ENCODE measurements at places on chromosomes 6 and 20.

DNA sequence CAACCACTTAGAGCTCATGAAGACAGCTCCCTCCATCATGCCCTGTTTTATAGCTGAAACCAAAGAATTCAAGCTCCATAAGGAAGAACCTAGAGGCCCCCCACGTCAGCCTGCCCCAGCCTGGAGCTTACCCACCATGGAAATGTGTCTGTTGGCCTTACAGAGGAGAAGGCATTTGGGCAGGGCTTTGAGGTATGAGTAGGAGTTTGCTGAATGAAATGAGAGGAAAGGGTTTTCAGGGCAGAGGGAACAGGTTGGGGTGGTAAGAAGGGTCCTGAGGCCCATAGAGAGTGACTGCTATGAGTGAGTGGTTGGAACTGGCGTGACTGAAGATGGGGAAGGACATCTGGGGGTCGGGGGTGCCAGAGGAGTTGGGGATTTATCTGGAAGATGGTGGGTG is 12.7 kb upstream of the GATA5 start:
- no peak for DNase-seq

- DNase-seq = peak; percentile 5
Observed at GRCh38 chr6:43951063-43951755, 176.0 kb downstream of the MRPL14 start.

GRCh38 chr20:33561692-33562601 is 72.1 kb downstream of the CBFA2T2 start:
- no peak for DNase-seq

DNA sequence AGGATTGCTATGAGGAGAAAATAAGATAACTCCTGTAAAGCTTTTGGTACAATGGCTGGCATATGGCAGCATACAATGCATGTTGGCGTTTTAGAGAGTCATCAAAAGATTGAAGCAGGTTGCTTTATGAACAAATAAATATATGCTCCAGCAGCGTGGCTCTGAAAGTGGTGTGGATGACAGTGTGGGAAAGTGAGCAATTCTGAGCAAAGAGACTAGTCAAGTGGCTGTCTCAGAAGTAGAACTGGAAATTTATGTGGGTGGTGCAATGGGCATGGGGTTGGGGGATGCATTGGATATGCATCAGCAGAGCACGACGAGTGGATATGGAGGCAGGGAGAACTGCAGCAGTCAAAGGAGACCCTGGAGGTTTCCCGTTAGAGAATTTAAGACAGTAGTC is 66.2 kb upstream of the PHACTR2 start:
- DNase-seq = peak; percentile 5
